ENCODE measurements at places on chromosomes 13 and 19. TPM values are rescaled to one million over a fixed set of nuclear protein-coding genes. Genes with fewer than 3 reads are reported as not detected.

DNA sequence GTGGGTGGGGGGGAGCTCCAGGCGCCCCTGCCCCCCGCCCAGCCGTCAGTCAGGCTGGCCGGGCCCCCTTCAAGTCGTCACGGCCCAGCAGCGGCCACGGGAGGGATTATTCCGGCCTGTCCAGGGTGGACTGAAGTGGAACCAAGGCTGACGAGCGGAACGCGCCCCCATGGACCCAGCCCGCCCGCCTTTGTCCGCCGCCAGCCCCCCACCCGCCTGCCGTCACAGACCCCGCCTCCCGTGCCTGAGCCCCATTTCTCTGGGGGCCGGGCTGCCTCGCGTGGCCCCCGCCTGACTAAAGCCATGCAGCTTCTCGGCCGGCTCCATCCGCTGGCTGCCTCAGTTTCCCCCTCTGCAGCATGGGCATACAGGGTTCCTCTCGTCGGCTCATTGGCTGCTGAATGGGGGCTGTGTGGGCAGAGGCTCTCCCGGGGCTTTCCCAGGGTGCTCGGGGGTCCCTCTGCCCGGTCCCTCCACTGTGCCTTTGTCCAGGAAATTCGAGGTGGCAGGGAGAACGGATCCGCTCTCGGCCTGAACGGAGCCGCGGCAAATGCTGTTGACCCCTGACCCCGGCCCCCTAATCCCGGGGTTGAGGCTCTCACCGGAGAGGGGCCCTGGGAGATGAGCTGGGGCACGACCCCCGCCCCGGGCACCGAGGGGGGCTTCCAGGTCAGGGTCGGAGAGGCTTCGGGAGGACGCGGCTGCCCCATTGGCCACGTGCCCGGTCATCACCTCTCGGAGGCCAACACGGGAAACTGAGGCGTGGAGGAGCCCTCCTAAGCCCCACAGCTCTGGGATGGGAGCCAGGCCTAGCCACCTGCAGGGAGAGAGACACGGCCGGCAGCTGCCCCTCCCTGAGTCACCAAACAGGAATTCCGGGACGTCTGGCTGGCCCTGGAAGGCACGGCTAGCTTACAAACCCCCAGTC lies 27.4 kb downstream of the EFNA2 start:
- DNase-seq = no peak

- no peak for DNase-seq
These were observed 1.5 kb downstream of the ABHD17A start for GRCh38 chr19:1883784-1884183.

- no peak for DNase-seq
These were observed 578.7 kb downstream of the DIAPH3 start for GRCh38 chr13:59584761-59585670.

Gene CEACAM21
- 9.1 TPM for polyA plus RNA-seq

DNA sequence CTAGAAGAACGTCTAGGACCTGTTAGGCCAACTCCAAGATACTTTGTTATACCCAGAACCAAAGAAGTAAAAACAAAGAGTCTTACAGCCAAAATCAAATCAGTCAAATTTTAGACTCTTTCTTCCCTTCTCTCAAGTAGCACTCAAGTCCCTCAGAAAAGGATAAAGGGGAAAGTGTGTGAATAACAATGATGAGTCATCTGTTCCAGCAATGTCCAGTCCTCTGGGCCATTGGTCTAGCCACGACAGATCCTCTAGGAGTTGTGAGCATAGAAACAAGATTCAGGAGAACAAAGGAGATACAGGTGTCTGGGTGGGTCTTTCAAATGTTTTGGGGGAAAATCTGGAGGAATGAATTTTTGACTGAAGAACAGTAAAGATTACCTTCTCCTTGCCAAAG lies 36.3 kb downstream of the STOML3 start:
- DNase-seq = no peak

DNA sequence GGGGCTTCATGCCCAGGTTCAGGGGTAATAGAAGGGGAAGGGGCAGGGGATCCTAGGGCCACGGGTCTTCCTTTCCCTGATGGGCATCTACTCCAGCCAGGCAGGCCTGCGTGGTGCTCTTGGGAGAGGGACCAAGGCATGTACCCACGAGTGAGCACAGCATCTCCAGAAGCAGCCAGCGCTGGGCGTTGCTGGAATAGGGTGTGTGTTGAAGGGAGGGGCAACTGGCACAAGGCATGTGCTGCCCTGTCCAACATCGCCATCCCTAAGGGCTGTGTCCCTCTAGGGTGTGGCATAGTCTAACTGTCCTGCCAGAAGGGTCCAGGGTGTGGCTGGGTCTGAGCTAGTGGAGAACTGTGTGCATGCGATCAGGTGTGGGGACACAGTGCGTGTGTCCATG lies 2.9 kb downstream of the NOTCH3 start:
- no peak for DNase-seq

Gene CYP2F1
- 0.21 TPM for polyA plus RNA-seq

GRCh38 chr19:41408256-41408655 lies 10.6 kb downstream of the BCKDHA start:
- DNase-seq = no peak

DNA sequence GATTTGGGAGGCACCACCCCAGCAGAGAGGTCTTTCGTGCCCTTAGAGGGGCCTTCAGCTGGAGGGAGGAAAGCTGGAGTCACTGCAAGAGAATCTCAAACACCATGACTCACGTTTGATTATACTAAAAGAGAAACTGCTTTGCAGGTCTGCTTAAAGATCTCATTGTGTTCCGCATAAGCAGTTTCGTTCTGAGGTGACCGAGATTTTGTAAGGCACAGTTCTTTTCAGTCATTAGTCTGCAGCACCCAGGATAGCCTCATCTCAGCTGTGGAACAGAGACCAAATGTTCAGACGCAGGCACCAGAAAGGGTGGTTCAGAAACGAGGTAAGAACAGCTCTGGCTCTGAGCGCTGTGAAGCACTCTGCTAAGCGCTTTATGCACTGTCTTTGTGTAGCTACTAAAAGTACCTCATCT lies 71.2 kb upstream of the GTF3A start:
- DNase-seq = no peak

DNA sequence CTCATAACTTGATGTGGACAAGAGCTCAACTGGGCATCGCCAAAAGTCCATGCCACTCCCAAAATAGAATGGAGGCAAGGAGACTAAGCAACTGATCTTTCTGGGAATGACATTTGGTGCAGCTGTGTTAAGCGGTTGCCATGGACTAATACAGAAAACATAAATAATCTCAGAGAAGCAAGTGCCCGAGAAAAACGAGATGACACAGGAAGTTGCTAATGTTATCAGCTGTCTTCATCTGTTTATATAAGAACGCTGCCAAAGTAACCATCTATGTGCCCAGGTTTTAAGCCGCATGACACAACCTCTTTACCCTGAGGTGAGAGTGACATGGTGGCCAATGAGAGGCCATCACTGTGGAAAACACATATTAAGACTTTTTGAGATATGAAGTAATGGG lies 54.9 kb upstream of the SACS start:
- no peak for DNase-seq

Gene COL5A3
- 5.7 TPM for polyA plus RNA-seq

Gene ZNF177
- polyA plus RNA-seq = 14.0 TPM

Gene SLC17A7
- polyA plus RNA-seq = 0.51 TPM

GRCh38 chr13:51291341-51291740 lies 48.1 kb upstream of the SERPINE3 start:
- DNase-seq = no peak

DNA sequence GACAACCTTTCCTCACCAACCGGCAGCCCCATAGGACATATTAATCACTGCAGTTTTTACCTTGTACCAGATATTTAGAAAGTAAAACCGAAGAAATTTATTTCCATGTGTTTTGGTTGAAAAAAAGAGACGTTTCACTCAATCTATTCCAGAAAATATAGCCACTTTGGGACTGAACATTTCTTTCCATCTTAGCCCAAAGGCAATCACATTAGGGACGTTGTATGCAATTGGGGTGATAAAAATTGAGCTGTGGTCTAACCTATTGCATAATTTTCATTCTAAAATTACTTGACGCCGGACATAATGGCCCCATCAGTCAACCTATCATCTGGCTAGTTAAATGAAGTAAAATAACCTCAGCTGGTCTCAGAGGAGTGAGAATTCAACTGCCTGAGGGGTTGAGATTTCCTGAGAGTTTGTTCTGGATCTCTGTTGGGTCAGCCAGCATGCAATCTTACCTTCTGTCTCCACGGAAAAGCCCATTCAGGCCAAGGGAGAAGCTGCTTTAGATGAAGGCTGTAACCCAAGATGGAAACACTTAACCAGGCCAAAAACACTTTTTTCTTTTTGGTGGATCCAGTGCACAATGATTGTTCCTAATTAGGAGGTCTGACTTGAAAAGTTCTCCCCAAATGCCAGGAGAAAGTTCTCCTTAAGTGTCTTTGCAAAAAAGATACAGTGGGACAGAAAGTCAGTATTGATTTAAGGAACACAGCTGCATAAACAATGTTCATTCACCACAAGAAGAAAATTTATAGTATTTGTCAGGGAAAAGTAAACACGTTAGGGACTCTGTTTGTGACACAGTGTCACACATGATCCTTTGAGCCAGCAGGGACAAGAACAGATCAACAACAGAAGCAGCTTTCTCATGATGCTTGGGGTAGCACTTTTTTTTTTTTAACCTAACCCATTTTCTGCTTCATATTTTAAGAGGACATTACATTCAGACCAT lies 34.1 kb downstream of the DLEU7 start:
- no peak for DNase-seq

GRCh38 chr13:80341756-80342370 lies 937 bp upstream of the SPRY2 start:
- no peak for DNase-seq

Gene PRR22
- polyA plus RNA-seq = 2.1 TPM

GRCh38 chr19:41457241-41457640 lies 14.3 kb downstream of the ERICH4 start:
- DNase-seq = no peak

Gene ZNF543
- 11.6 TPM for polyA plus RNA-seq

- DNase-seq = no peak
These were observed 22.2 kb upstream of the PEG3 start for GRCh38 chr19:56862741-56863140.

Gene FFAR1
- polyA plus RNA-seq = 0.49 TPM

Gene GSX1
- polyA plus RNA-seq = not detected

Gene CD209
- polyA plus RNA-seq = 3.3 TPM

DNA sequence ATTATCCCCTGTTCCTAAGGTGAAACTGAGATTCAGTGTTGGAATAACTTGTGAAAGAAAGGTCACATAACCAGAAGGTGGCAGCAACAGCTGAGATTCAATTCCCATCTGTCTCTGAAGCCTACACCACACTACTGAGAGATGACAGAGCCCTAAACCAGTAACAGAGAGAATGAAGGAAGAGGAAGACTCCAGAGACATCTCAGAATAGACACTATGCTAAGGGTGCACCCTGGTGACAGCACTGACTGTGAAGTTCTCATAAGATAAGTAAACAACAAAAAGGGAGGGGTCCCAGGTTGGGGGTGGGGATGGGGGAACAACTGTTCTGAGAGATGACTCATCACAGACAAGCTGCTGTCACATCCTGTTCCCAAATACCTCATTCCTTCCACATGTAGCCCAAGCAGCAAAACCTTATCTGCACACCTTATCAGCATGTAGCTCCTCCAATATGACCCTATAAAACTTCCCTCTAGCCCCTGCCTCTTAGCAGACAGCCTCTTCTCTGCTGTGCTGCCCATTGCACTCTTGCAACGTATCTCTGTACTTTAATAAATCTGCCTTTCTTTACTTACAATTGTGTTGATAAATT lies 46.5 kb downstream of the UTP14C start:
- no peak for DNase-seq

- DNase-seq = no peak
These were observed 1.2 kb downstream of the IZUMO4 start for GRCh38 chr19:2097886-2098327.

DNA sequence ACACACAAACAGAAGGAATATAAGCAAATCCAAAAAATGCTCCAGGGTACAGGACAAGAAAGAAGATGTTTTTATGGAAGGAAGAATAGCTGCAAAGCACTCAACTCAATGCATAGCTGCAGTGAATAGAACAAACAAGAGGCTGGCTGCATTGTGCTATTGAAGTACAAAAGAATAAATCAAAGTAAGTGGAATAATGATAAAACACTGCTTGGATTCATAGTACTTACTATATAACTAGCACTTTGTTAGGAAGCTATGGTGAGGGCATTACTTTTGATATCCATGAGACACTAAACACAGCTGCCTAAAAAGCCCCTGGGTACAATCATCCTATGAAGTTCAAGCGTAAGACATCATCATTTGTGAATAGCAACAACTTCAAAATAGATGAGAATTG lies 350.1 kb downstream of the PCDH9 start:
- DNase-seq = no peak

GRCh38 chr13:113122550-113123225 lies at the start of gene F10:
TSS of gene F10 (plus strand) at chr13:113122799. CDS start at chr13:113122856, 57 bp downstream.
- peak; percentile 56 for DNase-seq

GRCh38 chr19:13118424-13119193 lies 545 bp downstream of the NACC1 start:
- DNase-seq = no peak

GRCh38 chr19:4675346-4675745 lies 5.2 kb upstream of the MYDGF start:
- DNase-seq = no peak

Gene C19orf53
- 95.1 TPM for polyA plus RNA-seq

GRCh38 chr19:50703915-50704796 lies 15.4 kb downstream of the SHANK1 start:
- no peak for DNase-seq

DNA sequence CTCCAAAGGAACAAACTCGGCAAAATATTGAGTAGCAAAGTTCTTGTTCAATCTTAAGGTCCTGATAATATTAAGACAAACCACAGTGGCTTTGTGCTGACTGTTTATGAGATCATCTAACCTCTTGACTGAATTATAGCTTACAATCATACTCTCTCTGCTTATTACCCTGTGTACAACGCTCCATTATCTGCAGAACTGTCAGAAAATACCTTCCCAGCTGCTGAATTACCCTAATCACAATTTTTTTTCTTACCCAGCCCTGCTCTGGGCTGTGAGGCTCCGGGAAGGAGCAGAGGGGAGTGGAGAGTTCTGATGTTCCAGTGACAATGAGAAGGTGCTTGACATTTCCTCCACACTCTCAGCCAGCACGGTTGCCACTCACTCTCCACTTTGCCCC lies 64.8 kb downstream of the DCT start:
- no peak for DNase-seq

Gene MYPOP
- 5.0 TPM for polyA plus RNA-seq

DNA sequence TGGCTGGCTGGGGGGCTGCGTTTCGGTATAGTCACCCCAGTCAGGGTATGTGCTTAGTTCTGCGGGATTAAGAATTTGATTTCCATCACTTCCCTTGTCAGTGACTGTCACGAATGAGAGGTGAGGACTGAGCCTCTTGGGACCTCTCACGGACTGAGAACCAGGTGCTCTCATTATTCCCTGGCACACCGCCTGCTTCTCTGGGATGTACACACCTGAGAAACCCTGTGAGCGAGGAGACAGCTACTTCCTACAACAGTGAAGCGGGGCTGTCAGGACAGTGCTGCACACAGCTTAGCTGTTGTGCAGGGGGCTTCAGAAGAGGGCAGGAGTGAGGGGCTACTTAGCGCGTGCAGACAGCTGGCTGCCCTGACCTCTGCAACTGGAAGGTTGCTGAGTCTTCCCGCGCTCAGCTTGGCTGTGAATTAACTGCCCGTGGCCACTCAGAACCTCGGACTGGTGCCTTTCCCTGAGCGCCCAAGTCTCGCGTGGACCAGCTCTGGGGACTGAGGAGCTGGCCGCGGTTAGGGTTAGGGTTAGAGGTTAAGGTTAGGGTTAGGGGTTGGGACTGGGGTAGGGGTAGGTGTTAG lies 65.3 kb upstream of the MCF2L start:
- DNase-seq = no peak

Measured in right lung (tissue), 10 donors.